Head of caudate nucleus (tissue), 42 donors: ENCODE measurements at places on chromosomes 13 and 19.

DNA sequence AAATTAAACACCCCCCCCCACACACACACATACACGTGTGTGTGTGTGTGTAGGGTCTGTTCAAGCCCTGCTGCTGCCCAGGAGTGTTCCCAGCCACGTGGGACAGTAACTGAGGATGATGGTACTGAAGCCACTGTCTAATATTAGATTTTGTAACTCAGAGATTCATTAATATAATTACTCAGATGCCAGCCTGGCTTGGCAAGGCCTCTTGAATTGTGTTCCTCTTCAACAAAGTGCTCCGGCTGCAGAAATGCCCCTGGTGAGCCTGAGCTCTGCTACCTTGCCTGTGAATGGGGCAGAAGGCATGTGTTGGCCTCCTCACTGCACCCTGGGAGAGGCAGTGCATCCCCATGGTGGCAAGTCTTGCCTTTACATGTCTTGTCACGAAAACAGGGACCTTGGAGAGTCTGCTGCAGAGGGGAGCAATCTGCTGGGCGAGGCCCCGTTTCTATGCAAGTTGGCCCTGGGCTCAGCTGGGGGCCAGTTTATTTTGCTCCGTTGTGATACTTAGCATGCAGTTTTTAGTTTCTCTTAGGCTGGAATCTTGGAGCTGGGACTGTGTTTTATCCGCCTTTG, 44.0 kb downstream of the NFIX start:
- DNase-seq: no peak

DNA sequence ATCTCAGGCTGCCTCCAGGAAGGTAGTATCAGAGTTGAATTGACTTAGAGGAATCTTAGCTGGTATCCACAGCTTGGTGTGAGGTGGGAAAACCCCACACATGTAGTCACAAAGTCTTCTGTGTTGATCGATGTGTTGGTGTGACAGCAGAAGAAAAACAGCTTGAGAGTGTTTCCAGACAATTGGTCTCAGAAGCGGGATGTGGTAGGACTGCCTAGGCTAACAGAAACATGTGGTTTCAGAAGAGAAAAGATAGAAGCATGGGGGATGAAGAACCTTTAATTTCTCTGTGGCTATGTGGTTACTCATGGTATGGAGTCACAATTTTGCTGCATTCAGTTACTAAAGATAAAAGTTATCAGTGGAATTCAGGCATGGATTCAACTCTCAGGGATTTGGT, 134.7 kb upstream of the SLITRK5 start:
- DNase-seq: no peak

DNA sequence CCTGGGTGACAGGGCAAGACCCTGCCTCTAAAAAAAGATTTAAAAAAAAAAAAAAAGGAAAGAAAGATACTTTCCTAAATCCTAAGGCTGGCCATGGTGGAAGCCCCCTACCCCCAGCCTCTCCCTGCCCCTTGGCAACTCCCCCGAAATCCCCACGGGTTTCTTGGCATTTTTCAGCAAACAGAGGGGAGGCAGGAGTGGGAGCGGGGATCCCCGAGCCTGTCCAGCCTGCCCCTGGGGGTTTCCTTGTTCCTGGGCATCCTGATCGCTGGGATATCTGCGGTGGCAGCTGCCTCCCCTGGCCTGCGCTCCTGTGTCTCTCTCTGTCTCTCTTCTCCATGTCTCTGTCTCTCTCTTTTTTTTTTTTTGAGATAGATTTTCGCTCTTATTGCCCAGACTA, 3.4 kb upstream of the EBI3 start:
- no peak for DNase-seq

DNA sequence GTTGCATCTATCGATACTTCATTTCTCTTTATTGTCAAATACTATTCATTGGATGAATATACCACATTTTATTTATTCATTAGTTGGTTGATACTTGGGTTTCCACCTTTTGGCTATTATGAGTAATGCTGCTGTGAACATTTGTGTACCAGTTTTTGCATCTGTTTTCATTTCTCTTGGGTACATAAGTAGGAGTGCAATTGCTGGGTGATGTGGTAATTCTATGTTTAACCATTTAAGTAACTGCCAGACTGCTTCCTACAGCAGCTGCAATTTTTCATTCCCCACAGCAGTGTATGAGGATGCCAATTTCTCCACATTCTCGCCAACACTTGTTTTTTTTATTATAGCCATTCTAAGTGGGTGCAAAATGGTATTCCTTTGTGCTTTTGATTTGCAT, 2.6 kb downstream of the KCNJ14 start:
- no peak for DNase-seq

DNA sequence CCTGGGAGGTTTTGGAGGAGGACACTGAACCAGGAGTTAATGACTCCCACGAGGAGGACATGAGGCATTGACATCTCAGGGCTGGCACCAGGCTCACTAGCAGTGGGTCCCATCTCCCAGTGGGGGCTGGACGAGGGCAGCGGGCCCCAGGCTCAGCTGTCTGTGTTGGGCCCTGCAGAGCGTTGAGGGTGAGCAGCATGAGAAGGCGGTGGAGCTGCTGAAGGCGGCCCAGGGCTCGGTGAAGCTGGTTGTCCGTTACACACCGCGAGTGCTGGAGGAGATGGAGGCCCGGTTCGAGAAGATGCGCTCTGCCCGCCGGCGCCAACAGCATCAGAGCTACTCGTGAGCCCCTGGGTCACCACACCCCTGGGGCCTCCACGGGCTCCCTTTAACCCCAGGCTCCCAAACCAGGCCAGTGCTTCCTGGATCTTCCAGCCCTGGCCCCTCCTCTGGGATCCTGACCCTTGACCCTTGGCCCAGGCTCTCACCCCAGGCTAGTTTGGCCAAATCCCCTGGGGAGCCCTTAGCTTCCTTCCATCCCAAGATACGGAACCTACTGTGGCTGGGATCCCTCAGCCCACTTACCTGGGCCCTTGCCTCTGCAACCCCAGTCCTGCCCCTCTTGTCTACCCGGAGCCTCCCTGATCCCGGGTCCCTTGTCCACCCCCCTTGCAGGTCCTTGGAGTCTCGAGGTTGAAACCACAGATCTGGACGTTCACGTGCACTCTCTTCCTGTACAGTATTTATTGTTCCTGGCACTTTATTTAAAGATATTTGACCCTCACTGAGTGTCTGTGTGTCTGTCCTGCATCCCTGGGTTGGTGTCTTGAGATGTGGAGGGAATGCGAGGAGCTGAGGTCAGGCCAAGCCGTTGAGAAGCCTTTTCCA, 1.0 kb downstream of the C19orf73 start:
- no peak for DNase-seq

- no peak for DNase-seq
Observed at GRCh38 chr13:91747186-91747585, 348.8 kb downstream of the GPC5 start.

DNA sequence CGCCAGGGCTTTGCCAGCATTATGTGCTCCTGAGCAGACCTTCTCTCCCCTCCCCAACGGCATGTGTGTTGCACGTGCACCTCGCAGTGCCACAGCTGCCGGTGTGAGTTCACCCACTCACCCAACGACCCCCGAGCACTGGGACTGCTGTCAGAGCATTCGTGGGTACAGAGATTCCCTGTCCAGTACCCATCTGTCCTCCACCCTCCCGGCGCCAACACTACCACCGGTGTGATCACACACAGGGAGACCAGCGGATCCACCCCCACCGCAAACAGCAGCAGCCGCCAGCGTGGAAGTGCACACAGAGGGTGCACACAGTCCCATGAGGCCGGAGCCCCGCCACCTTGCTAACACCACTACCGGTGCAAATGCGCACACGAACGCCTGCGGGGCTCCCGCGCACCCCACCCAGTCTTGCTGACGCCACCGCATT, 15.9 kb downstream of the LILRA1 start:
- no peak for DNase-seq

- no peak for DNase-seq
Observed at GRCh38 chr19:32415246-32415645, 9.7 kb downstream of the DPY19L3 start.

- peak; percentile 72 for DNase-seq
Observed at GRCh38 chr19:9914315-9915207, 21.8 kb downstream of the OLFM2 start.

DNA sequence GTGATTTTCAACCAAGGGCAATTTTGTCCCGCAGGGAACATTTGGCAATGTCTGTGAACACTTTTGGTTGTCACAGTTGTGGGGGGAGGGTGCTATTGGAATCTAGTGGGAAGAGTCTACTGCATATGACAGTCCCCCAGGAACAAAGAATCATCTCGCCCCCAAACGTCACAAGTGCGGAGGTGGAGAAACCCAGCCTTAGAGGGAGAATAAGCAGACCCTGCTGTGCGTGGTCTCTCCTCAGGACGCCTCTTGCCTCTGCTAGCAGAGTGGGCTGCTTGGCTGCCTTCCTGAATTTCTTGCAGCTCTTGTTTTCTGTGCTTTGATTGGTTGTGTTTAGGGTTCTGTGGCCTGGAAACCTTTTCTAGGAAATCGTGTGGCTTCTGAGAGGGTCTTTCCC, 42.5 kb downstream of the NFIX start:
- DNase-seq: no peak

DNA sequence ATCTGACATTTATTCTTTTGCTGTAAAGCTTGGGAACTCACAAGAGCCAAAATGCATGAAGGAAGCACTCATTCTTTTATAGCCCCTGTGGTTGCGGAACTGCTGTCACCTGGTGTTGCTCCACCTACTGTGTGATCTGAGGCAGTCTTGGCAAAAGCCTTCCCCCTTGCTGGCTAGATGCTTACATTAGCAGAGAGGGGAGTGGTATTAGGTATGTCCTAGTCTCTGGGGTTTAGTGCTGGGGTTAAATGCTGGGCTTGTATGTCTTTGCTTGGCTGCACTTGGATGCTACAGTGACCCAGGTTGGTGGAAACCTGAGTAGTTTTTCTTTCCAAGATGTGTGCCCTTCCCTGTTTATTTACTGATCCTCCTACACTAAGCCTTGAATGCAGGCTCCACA, 99.3 kb downstream of the WDFY2 start:
- no peak for DNase-seq

DNA sequence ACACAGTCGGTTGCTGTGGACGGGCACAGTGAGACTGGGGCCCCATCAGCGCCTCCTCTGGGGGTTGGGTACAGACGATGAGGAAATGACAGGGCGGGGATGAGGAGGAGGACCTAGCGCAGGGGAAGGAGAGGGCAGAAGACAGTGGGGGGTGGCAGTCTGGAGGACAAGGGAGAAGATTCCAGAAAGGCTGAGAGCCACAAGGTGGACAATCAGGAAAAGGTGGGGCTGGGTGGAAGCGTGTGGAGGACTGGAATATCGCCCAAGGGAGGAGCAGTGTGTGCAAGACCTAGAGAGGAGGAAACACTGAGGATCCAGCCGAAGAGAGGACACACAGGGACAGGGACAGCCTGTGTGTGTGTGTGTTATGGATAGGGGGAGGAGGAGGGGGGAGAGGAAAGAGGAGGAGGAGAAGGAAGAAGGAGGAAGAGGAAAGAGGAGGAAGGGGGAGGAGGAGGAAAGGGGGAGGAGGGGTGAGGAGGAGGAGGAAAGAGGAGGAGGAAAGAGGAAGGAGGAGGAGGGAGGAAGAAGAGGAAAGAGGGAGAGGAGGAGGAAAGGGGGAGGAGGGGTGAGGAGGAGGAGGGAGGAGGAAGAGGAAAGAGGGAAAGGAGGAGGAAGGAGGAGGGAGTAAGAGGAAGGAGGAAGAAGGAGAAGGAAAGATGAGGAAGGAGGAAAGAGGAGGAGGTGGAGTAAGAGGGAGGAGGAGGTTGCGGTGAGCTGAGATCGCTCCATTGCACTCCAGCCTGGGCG, 15.8 kb upstream of the GARIN5A start:
- peak; percentile 40 for DNase-seq

DNA sequence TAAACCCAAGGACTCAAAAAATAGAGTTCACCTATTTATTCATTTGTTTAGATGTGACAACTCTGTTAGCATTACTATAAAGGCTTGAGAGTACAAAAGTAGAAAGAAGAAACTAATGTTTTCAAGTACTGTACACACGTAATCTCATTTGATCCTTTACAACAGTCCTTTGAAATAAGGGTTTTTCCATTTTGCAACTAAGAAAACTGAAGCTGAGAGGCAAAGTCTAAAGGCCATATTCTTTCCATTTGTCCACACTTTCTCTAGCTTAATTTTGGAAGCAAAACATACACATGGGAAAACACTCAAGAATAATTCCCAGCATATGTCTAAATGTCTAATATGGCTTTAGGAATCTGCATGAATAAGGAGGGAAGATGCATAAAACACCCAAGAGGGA, 34.1 kb downstream of the ZAR1L start:
- DNase-seq: no peak

GRCh38 chr13:71864094-71864985, 2.7 kb downstream of the DACH1 start:
- peak; percentile 51 for DNase-seq

DNA sequence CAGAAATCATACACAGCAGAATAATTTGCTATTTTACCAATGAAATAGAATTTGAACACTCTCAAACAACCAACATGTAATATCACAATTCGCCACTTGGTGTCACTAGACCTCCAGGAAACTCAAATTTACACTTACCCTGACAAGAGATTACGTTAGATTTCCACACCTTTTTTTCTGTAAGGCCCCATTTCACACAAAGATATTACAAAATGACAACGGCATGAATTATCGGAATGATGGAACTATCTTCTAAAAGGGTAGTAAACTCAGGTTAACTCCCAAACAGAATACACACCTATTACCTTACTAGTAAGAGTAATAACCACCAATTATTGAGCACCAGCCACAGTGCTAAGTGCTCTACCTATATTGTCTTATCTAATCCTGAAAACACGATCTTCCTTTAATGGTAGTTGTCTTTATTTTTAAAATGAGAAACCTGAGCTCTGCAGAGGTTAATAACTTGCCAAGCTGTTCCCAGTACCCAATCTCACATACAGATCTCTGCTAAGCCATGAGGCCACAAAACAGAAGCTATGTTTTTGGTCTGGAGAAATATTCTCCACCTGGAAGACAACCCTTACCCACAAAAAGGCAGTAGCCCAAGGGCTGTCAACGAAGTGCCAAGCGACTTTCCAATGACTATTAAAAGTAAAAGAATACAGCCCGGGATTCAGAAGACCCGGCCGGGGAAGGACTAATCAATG, 152.4 kb downstream of the DCLK1 start:
- no peak for DNase-seq

GRCh38 chr13:48437371-48437770, 24.5 kb upstream of the LPAR6 start:
- no peak for DNase-seq

- DNase-seq: no peak
Observed at GRCh38 chr19:15636026-15636425, 4.7 kb upstream of the CYP4F3 start.

DNA sequence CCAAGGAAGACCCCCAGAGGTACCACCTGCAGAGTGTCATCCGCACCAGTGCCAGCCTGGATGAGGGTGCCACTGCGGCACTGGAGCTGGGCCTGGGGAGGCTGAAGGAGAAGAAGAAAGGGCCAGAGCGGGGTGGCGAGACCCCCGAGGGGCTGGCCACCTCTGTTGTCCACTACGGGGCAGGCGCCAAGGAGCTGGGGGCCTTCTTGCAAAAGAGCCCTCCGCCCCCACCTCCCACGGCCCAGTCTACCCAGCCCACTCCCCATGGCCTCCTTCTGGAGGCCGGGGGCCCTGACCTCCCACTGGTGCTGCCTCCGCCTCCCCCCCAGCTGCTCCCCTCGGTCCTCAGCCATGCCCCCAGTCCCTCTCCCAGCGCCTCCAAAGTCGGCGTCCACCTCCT, 5.4 kb downstream of the PRR12 start:
- no peak for DNase-seq

- DNase-seq: no peak
Observed at GRCh38 chr13:40275155-40275554, 391.3 kb downstream of the FOXO1 start.
